ENCODE measurements at places on chromosomes 16 and 17. TPM values are rescaled to one million over a fixed set of nuclear protein-coding genes. Genes with fewer than 3 reads are reported as not detected.

Gene CFAP97D1
- not detected for total RNA-seq

Gene CCDC200
- not detected for total RNA-seq

Gene SPN
- total RNA-seq, result not detected

Gene EFNB3
- total RNA-seq, result not detected

Gene DNASE1L2
- total RNA-seq, result 1.4 TPM

Gene BEAN1
- total RNA-seq, result not detected

Gene DOC2B
- not detected for total RNA-seq

Gene DPEP2
- not detected for total RNA-seq

Gene AURKB
- 99.7 TPM for total RNA-seq

Gene MMP28
- 8.3 TPM for total RNA-seq

Gene NPIPB13
- total RNA-seq, result not detected

Gene MYH3
- total RNA-seq, result 0.66 TPM

Gene KRT9
- not detected for total RNA-seq

Gene B9D1
- 25.9 TPM for total RNA-seq

Gene HOXB9
- 0.11 TPM for total RNA-seq

Gene CCDC92B
- not detected for total RNA-seq

Gene DUSP14
- total RNA-seq, result 94.6 TPM
